Activated naive CD4-positive, alpha-beta T cell (primary cell): ENCODE measurements at places on chromosomes 2 and 18.

- no peak for DNase-seq
Observed at GRCh38 chr2:222711315-222711940, 40.0 kb downstream of the MOGAT1 start.

- DNase-seq = no peak
Observed at GRCh38 chr2:216606551-216607276, 26.5 kb upstream of the IGFBP2 start.

DNA sequence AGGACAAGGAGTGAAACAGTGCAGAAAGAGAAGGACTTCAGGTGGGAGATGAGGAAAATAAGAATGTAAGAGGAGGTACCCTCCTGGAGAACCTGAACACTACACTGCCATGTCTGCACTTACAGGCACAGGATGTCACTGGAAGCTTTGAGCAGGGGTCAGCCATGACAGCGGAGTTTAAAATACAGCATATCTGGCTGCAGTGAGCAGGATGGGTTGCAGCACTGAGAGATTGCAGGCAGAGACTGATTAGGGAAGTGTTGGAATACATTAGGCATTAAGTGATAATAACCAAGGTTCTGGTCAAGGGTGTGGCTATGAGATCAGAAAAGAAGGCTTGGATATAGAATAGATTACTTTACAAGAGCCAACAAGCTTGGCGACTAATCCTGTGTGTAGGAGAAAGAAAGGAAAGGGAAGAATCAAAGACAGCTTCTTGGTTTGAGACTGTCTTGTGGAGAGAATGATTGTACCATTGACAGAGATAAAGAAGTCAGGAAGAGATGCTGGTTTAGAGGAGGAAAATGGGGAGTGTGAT, 171.1 kb upstream of the RBMS1 start:
- no peak for DNase-seq

DNA sequence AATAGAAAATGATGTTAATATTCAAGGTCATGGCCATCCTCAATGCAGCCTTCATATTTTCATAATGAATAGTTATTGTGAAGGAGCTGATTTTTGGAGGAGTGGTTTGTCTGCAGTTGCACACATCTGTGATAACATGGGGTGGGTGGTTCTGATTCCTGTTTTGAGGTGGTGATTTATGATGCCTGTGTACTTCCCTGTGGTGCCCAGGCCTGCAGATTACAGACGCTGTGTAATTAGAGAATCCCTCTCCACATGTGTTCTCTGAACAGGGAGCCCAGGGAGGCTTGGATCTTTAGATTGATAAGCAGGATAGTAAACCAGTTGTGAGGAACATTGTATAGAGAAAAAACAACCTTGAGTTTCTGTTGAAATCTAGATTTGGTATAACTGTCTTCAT, 117.5 kb downstream of the AGAP1 start:
- no peak for DNase-seq

DNA sequence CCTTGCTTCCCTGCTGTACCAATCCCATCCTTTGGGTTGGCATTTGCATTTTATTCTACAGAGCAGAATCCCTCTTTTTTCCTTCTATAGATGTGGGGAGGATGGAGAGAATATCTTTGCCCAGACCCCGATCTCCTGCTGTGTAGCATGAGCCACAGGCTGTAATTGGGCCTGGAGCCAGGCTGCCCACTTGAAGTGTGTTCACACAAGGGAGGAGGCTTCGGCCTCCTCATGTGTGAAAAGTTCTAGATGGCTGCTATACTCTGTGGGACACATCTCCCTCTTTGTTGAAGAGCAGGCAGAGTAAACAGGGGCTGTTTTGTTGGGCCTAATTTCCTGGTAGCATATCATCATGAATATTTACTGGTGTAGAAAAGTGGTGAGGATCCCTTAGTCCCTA, 126.3 kb downstream of the XRCC5 start:
- no peak for DNase-seq

- DNase-seq = no peak
Observed at GRCh38 chr2:190780594-190780993, 100.0 kb upstream of the GLS start.

DNA sequence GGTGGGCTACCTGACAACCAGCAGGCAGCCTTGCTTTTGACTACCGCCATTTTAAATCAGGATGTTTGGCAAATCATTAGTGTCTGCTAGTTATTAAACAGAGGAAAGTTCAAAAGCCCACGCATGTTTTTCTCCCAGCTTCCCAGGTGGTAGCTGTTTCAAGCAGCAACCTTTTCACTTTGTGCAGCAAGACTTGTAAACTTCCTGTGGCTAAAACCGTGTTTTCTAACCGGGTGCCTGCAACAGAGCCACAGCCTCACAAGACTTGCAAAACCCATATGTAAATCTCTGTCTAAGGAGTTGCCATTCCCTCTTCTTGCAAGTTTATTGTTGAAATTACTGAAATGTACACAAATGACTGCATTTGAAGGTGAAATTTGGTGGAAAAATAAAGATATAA, 633.1 kb downstream of the BCL11A start:
- no peak for DNase-seq

GRCh38 chr18:57544936-57545660, 41.4 kb downstream of the FECH start:
- DNase-seq = no peak

- DNase-seq = no peak
Observed at GRCh38 chr2:101815154-101815553, 117.6 kb downstream of the MAP4K4 start.
